A549 treated with CpdA at 1 μM for 4 hours (cell line): ENCODE measurements at places on chromosomes 5 and 9. TPM values are rescaled to one million over a fixed set of nuclear protein-coding genes. Genes with fewer than 3 reads are reported as not detected.

The SLC36A3 gene
- not detected in 5 replicates for total RNA-seq

The BARHL1 gene
- 0.06 TPM in 1 of 5 replicates, not detected in the others for total RNA-seq

The CYFIP2 gene
- total RNA-seq, result 15.3 to 21.0 TPM (median 20.7 TPM) in 5 replicates

The C9 gene
- 0.02 TPM in 1 of 5 replicates, not detected in the others for total RNA-seq

The GRAMD2B gene
- 0.68 to 1.1 TPM (median 0.85 TPM) in 5 replicates for total RNA-seq

The KIF4B gene
- total RNA-seq, result 0.01 to 0.02 TPM (median 0.02 TPM) in 3 of 5 replicates, not detected in the others

The ECPAS gene
- 36.9 to 51.0 TPM (median 38.2 TPM) in 5 replicates for total RNA-seq

The F12 gene
- total RNA-seq, result 13.4 to 26.6 TPM (median 21.8 TPM) in 5 replicates

The C5orf52 gene
- not detected in 5 replicates for total RNA-seq

The CTXN3 gene
- not detected in 5 replicates for total RNA-seq

The MYO10 gene
- 59.6 to 85.6 TPM (median 74.9 TPM) in 5 replicates for total RNA-seq

The PRLR gene
- total RNA-seq, result 0.08 to 0.15 TPM (median 0.11 TPM) in 4 of 5 replicates, not detected in the other

The FBP1 gene
- total RNA-seq, result not detected in 5 replicates

The KCNT1 gene
- total RNA-seq, result not detected in 5 replicates

The ANKRD34B gene
- 0.07 to 0.13 TPM (median 0.12 TPM) in 3 of 5 replicates, not detected in the others for total RNA-seq

The C9orf43 gene
- total RNA-seq, result 0.45 to 0.86 TPM (median 0.60 TPM) in 5 replicates

The CDX1 gene
- not detected in 5 replicates for total RNA-seq

The IFNA2 gene
- not detected in 5 replicates for total RNA-seq

The UBAP2 gene
- 37.1 to 43.7 TPM (median 39.5 TPM) in 5 replicates for total RNA-seq

The NMUR2 gene
- 0.03 to 0.06 TPM (median 0.06 TPM) in 3 of 5 replicates, not detected in the others for total RNA-seq

The AFAP1L1 gene
- 4.4 to 6.3 TPM (median 5.5 TPM) in 5 replicates for total RNA-seq

The HRCT1 gene
- 0.11 to 0.14 TPM in 2 of 5 replicates, not detected in the others for total RNA-seq

The PKD2L2 gene
- 0.03 to 0.26 TPM (median 0.05 TPM) in 3 of 5 replicates, not detected in the others for total RNA-seq

The CARTPT gene
- total RNA-seq, result not detected in 5 replicates

The PARP8 gene
- 0.10 to 0.41 TPM (median 0.25 TPM) in 5 replicates for total RNA-seq

The CCNO gene
- 5.4 to 10.2 TPM (median 8.9 TPM) in 5 replicates for total RNA-seq

The PCDHB11 gene
- total RNA-seq, result 0.06 to 0.14 TPM (median 0.09 TPM) in 5 replicates

The OGN gene
- total RNA-seq, result not detected in 5 replicates

The PCDHB9 gene
- 0.01 to 0.03 TPM in 2 of 5 replicates, not detected in the others for total RNA-seq

The SIT1 gene
- total RNA-seq, result not detected in 5 replicates

The INSL6 gene
- not detected in 5 replicates for total RNA-seq

The EFNA5 gene
- 15.0 to 20.9 TPM (median 19.2 TPM) in 5 replicates for total RNA-seq

The ZNF618 gene
- 8.7 to 11.4 TPM (median 11.3 TPM) in 5 replicates for total RNA-seq

The ADAMTS6 gene
- 0.03 to 0.12 TPM (median 0.08 TPM) in 4 of 5 replicates, not detected in the other for total RNA-seq

The AUH gene
- 9.4 to 12.5 TPM (median 11.4 TPM) in 5 replicates for total RNA-seq

The TAF9 gene
- 117 to 135 TPM (median 129 TPM) in 5 replicates for total RNA-seq

The CDKN2B gene
- not detected in 5 replicates for total RNA-seq

The MED10 gene
- 73.5 to 79.2 TPM (median 78.4 TPM) in 5 replicates for total RNA-seq

The TAF11L12 gene
- total RNA-seq, result not detected in 5 replicates

The PCDHA4 gene
- 1.4 to 2.0 TPM (median 1.7 TPM) in 5 replicates for total RNA-seq

The SLC44A1 gene
- 20.5 to 29.3 TPM (median 26.7 TPM) in 5 replicates for total RNA-seq

The GMCL2 gene
- not detected in 5 replicates for total RNA-seq

The MYMK gene
- total RNA-seq, result not detected in 5 replicates

The POC5 gene
- 8.7 to 12.8 TPM (median 10.2 TPM) in 5 replicates for total RNA-seq

The ENHO gene
- 1.3 to 2.3 TPM (median 2.0 TPM) in 5 replicates for total RNA-seq

The DMRT3 gene
- not detected in 5 replicates for total RNA-seq

The AGXT2 gene
- not detected in 5 replicates for total RNA-seq

The PFN3 gene
- not detected in 5 replicates for total RNA-seq

The MVB12B gene
- 6.4 to 8.4 TPM (median 7.6 TPM) in 5 replicates for total RNA-seq

The GABRA6 gene
- not detected in 5 replicates for total RNA-seq

The ADRB2 gene
- 0.56 to 0.93 TPM (median 0.59 TPM) in 5 replicates for total RNA-seq

The TAF11L10 gene
- total RNA-seq, result not detected in 5 replicates
